ENCODE measurements at places on chromosomes 2 and 18. TPM values are rescaled to one million over a fixed set of nuclear protein-coding genes. Genes with fewer than 3 reads are reported as not detected.

DNA sequence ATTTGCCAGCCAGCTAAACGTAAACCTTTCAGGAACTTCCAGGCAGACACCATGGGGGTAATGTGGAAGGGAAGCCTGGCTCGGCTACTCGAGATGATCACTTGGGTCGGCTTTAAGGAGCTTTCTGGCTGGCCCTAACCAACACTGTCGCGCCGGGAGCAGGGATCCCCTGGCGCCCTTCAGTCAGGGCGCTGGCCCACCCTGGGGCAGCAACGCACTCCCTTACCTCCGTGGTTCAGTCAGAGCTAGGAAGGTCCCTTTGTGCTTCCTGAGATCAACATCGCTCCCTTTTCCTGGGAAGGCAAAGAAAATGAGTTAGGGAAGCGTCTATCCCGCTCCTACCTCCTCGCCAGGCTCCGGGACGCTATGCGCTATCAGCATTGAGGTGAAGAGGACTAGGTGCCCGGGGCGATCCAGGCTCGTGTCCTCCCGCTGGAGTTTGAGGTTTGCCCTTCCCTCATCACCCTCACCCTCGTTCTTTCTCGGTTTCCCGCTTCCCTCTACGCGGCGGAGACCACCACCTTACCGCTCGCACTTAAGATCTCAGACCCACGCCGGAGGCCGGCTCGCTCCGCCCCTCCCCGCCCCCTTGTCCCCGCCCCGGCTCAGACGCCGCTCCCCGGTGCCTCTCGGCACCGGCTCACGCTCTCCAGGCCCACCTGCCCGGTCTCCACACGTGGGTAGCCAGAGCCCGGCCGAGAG is 449 bp upstream of the ATRAID start:
- peaks cover 11% of the 10 kb centered on the region for H3K4me1 ChIP-seq
- peak overlapping the region; percentile 81 for H3K4me3 ChIP-seq
- H3K27ac ChIP-seq, result peak overlapping the region; percentile 99
- H3K36me3 ChIP-seq, result no peaks in the 10 kb centered on the region
- H3K27me3 ChIP-seq, result no peaks in the 10 kb centered on the region
- DNase-seq, result no peak

GRCh38 chr2:237865623-237866041 is 6.2 kb downstream of the RAMP1 start:
- H3K36me3 ChIP-seq, result no peaks in the 10 kb centered on the region
- DNase-seq, result no peak
- H3K4me3 ChIP-seq, result no peak overlapping the region
- H3K27ac ChIP-seq, result peak overlapping the region; percentile 100
- H3K4me1 ChIP-seq, result peaks cover 23% of the 10 kb centered on the region

DNA sequence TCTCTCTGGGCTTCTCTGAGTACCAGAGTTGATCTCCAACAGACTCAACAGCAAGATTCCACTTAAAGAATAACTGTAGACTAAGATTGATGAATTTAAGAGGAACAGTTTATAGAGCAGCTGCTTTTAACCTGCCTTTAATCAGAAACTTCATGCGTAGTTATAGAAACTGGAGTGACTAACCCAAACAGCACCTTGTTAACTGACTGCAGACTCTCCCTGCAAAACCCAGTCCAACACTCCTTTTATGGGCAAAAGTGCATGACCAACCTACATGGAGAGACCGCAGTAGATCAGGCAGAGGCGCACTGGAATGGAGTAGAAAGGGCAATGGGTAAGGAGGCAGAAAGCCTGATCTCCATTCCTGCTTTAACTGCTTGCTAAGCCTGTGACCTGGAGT is 110.6 kb downstream of the NRP2 start:
- H3K36me3 ChIP-seq, result no peaks in the 10 kb centered on the region
- H3K27ac ChIP-seq, result peak overlapping the region; percentile 72
- no peaks in the 10 kb centered on the region for H3K27me3 ChIP-seq

DNA sequence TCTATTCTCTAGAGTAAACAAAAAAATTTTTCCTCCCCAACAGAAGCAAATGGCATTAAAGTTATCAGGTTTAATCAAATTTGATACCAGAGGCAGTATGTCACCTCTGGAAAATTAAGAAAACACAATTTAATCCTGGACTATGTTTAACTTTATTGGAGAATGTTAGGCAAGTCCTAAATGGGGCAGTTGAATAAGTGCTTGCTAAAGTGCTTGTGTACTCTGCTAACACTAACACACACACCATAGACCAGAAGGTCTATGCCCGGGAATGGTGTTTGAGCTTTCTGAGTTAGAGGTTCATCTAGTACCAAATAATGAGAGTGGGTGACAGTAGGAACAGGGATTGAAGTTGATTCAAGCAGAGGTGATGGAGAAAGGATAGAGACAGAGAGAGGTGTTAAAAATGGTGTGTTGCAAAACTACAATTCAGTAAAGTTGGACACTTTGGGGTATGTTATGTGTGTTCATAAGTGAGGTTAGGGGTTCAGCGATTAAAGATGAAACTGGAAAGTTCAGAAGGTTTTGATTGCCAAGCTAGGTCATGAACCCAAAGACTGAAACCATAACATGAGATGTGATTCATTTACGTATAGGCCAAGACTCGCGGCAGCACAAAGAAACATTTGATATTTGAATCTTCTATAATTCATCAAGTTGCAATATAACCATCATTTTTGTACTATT is 40.5 kb upstream of the PEX13 start:
- DNase-seq, result no peak
- H3K27me3 ChIP-seq, result no peaks in the 10 kb centered on the region
- no peaks in the 10 kb centered on the region for H3K36me3 ChIP-seq
- H3K4me3 ChIP-seq, result no peak overlapping the region

DNA sequence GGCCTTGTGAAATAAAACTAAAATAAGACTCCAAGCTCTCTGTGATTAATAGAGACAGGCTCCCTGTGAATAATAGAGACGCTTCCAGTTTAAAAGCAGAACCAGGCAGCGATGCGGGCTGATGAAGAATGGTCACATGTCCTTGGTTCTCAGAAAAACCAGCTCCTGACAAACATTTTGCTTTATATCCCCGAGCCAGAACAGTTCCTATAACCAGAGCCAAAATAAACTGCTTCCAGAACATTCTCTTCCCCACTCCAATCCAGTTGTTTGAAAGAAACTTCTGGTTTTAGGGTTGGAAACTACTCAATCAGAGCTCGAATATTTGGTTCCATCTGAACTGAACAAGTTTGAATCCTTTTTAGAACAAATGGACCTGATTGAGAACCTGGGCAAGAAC is 213.7 kb downstream of the TSN start:
- no peak overlapping the region for H3K4me3 ChIP-seq
- no peak for DNase-seq
- H3K27ac ChIP-seq, result peak overlapping the region; percentile 11
- H3K36me3 ChIP-seq, result no peaks in the 10 kb centered on the region
- H3K27me3 ChIP-seq, result no peaks in the 10 kb centered on the region

Gene GTF2A1L
- total RNA-seq, result 66.9 TPM
